CD4-positive, alpha-beta memory T cell (primary cell): ENCODE measurements at places on chromosomes 6 and 20. TPM values are rescaled to one million over a fixed set of nuclear protein-coding genes. Genes with fewer than 3 reads are reported as not detected.

MOCS1 gene
- 0.47 TPM for total RNA-seq

DNA sequence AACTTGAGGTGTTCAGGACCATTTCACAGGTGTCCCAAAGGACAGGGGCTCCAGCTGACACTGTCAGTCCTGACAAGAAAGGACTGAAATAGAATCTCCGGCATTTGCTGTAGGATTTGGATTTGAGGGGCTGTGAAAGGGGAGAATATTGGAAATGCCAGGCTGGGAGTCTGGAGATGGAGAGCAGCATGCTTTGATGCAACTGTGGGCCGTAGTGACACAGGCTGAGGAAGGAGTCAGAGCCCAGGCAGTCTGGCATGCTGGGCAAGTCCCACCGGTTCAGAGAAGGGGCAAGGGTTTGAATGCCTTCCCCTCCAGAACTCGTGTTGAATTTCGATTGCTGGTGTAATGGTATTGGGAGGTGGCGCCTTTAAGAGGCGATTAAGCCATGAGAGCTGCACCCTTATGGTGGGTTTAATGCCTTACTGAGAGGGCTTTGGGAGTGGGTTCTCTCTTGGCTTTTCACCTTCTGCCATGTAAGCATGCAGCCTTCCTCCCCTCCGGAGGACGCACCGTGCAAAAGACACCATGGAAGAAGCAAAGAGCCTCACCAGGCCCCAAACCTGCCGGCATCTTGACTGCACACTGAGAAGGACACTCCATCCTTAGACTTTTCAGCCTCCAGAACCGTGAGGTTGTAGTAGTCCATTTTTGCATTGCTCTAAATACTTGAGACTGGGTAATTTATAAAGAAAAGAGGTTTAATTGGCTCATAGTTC is 9.4 kb upstream of the PYGB start:
- H3K4me3 ChIP-seq = no peak overlapping the region
- H3K4me1 ChIP-seq = no peaks in the 10 kb centered on the region
- no peak for DNase-seq
- H3K27ac ChIP-seq = no peak overlapping the region
- H3K27me3 ChIP-seq = no peaks in the 10 kb centered on the region

- H3K27ac ChIP-seq = no peak overlapping the region
- H3K4me1 ChIP-seq = peaks cover 8% of the 10 kb centered on the region
- DNase-seq = no peak
- H3K4me3 ChIP-seq = no peak overlapping the region
Measured at GRCh38 chr6:27608916-27609883, 136.3 kb upstream of the ZNF184 start.

- no peak overlapping the region for H3K4me3 ChIP-seq
- peaks cover 66% of the 10 kb centered on the region for H3K4me1 ChIP-seq
- no peaks in the 10 kb centered on the region for H3K27me3 ChIP-seq
- DNase-seq = no peak
- H3K27ac ChIP-seq = peak overlapping the region; percentile 17
Measured at GRCh38 chr20:56422824-56423189, 10.7 kb downstream of the CASS4 start.

- H3K36me3 ChIP-seq = no peaks in the 10 kb centered on the region
- no peak overlapping the region for H3K4me3 ChIP-seq
Measured at GRCh38 chr6:56188429-56188828, 59.0 kb downstream of the COL21A1 start.

DNA sequence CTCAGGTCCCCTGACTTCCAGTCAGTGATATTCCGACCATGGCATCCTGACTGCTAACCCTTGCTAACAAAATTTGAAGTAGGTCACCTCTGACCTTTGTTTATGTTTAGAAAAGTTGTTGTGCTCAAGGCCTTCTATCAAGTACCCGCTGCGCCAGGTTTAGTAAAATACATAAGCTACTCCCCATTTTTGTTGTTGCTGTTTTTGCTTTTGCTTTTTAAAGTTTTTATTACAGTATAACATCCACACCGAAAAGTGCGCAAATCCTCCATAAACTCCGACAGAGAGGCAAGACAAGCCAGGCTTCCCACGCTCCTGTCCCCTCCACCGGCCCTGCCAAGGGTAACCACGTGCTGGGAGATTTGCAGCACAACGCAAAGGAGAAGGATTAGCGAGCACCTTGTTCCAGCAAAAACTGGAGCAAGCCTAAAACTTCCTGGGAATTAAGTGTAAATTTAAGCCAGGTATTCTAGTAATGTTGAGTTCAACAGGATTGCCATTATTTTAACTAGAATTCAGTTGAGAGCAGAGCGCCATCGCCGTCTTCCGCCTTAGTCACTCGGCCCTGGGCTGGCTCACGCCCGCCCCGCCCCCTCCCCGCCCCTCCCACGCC is 17.8 kb upstream of the HMGN4 start:
- no peak for DNase-seq
- H3K36me3 ChIP-seq = no peaks in the 10 kb centered on the region
- peaks cover 8% of the 10 kb centered on the region for H3K4me1 ChIP-seq
- peak overlapping the region; percentile 55 for H3K4me3 ChIP-seq
- H3K27ac ChIP-seq = peak overlapping the region; percentile 66

DNA sequence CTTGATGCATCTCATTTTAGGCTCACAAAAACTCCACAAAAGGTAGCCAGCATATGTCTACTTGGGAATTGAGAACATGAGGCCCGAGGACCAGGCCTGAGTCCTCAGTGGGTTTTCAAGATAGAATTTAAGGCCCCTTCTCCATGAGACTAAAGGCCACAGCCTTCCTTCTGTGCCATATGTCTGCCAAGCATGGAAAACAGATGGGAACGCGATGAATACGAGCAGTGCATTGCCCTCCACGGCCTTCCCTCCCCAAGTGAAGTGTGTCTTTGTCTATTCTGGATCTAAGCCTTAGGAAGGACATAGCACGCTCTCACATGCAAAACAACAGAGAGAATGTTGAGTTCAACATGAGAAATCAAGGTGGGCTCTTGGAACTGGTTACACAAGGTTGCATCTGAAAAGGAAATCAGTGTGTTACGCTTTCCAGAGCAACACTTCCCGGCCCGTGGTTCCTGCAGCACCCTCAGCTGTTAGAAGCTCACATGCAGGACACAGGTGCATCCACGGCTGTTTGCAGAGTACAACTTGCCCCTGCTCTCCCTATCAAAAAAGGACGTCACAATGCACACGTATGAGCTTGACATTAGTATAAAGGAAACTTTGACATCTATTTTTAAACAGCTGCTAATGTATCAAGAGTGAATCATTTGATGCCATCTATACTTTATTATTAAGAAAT is 229.9 kb downstream of the NRN1 start:
- DNase-seq = no peak
- H3K27me3 ChIP-seq = no peaks in the 10 kb centered on the region
- no peak overlapping the region for H3K4me3 ChIP-seq
- H3K4me1 ChIP-seq = no peaks in the 10 kb centered on the region

GRCh38 chr20:24842918-24843715 is 106.0 kb upstream of the CST7 start:
- H3K27ac ChIP-seq = no peak overlapping the region
- H3K36me3 ChIP-seq = no peaks in the 10 kb centered on the region
- H3K4me3 ChIP-seq = no peak overlapping the region
- no peaks in the 10 kb centered on the region for H3K27me3 ChIP-seq
- H3K4me1 ChIP-seq = no peaks in the 10 kb centered on the region
- no peak for DNase-seq
